Activated CD4-positive, alpha-beta T cell treated with anti-CD3 and anti-CD28 coated beads, Interleukin-2, amount 50 U/mL, for 16 hours (primary cell): ENCODE measurements at places on chromosomes 1 and 21.

DNA sequence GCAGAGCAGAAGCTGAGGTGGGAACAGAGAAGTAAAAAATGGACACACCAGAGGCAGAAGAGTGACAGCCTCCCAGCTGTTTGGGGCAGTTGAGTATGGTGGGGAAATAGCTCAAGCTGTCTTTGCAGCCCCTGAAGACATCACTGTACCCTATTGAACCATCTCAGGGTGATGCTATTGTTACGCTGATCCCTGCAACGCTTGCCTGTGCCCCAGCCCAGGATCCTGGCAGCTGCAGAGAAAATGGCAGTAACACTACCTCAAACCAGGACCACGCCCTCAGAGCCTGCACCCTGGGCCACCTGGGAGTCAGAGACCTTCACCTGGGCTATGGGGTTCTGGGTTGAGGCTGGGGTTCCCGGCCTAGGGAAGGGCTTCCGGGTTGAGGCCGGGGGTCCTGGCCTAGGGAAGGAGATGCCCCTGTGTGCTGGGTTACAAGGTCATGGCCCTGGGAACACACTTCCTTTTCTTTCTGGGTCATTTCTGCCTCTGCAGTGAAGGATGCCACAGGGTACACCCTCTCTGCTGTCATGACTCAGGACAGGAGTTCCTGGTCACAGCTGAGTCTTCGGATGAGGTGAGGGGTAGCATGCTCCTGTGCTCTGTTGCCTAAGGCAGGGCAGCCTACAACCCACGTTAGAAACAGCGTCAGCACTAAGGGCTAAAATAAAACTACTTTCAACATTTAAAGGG lies 11.6 kb downstream of the BSND start:
- DNase-seq = no peak

DNA sequence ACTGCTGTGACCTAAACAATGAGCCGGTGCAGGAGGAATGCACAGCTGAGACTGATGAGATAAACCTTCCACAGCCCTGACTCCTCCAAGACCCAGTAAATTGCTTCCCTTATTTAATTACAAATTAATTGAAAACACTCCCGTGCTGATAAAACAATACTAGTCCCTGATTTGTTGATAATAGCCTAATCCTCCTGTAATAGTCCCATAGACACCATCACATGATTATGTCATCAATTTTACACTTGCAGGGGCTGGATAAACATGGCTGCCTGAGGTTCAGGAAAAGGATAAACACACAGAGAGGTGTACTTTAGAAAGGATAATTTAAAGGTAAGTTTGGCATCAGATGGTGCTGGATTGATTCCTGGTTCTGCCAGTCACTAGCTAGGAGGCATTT lies 84.6 kb upstream of the SPAG17 start:
- DNase-seq = no peak

DNA sequence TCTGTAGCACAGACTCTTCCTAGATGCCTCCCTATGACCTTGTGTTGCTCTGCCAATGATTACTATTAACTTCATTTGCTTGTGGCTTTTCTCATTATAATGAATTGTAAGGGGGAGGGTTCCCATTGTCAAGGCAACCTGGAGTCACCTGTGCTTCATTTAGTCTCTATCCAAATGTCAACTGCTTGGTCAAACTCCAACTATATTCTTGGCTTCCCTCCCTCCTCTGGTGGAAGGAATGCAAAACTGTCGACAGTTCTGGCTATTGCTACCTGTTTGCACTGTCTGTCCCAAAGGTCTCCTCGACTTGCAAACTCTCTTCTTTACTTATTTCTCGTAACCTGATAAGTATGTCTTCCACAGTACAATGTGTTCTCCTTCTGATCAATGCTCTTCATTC lies 100.3 kb downstream of the CACNA1E start:
- DNase-seq = no peak

- no peak for DNase-seq
Observed at GRCh38 chr1:238581332-238581731, 690.6 kb upstream of the ZP4 start.

GRCh38 chr1:110242062-110242461 lies 31.9 kb downstream of the KCNC4 start:
- DNase-seq = no peak

DNA sequence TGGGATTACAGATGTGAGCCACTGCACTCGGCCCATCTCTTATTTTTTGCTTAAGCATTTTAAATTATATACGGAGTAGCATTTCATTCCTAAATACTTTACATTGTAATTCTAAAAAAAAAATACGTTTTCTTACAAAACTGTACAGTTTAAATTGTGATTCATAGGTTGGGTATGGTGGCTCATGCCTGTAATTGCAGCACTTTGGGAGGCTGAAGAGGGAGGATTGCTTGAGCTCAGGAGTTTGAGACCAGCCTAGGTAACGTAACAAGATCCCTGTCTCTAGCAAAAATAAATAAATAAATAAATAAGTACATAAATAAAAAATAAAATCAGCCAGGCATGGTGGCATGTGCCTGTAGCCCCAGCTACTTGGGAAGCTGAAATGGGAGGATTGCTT lies 24.6 kb downstream of the TBCE start:
- no peak for DNase-seq

DNA sequence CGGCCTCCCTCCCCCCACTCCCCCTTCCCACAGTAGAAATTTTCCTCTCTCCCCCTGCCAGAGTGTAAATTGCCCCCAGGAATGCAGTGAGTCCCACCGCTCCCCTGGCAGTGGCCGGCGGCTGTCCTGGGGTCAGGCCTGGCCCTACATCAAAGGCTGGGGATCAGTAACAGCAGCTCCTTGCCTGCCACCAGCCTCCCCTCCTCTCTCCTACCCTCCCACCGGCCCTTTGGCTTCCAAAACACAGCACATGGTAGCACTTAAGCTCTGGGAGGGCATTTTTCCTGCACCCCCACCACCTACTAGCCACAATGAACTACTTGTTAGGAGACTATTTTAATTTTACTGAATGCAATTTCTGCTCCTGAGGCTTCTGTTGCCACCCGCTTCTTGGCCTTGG lies 9.0 kb upstream of the COL8A2 start:
- no peak for DNase-seq

GRCh38 chr1:159908031-159908940 lies 8.3 kb upstream of the CFAP45 start:
- DNase-seq = no peak

DNA sequence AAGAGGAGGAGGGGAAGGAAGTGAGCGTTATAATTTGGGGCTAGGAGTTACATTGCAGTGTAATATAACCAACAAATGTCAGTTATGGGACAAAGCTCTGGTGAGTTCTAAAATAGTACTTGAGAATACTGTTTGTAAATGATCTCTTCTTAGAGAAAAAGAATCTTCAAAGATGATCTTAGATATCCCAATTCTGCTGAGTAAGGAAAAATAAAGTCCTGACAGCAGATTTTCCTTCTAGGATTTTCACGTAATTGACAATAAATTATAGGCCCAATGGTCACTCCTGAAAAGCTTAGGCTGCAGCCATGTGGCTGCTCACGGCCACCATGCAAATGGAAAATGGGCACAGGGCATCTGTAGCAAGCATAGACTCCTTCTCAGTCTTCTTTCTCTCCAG lies 241.6 kb downstream of the SIPA1L2 start:
- DNase-seq = no peak

DNA sequence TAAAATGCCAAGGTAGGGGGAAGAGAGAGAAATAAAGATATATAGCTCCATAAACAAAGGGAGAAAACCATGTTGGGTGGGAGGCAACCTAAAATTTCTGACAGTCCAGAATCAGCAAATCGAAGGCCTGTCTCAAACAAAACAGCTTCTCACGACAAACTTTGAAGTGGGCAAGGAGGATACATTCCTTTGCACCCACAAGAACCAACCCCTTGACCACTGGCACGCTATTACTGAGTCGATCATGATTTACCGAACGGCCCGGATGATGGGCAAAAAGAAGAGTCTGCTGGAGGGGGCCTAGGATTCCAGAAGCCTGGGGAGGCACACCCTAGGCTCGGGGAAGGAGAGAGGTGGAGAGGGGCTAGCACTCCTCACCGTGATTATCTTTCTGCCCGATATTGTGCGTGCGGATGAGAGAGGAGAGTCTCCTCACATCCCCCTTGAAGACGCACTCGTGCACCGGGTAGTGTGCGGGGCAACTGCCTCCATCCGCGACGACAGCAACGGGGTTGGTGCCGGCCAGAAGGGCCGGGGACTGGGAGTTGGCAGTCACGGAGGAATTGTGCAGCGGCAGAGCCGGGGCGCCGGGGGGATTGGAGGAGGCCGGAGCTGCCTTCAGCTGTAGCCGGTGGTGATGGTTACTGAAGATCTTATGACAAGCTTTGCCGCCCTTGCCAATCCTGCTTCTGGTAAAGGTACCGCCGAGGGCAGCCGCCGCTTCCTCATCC lies 756 bp downstream of the ANKRD13C start:
- peak; percentile 69 for DNase-seq
